ENCODE measurements at places on chromosomes 1 and 21. TPM values are rescaled to one million over a fixed set of nuclear protein-coding genes. Genes with fewer than 3 reads are reported as not detected.

GCSAML gene
- not detected for total RNA-seq

CLEC20A gene
- total RNA-seq, result not detected

KLF17 gene
- total RNA-seq, result 0.67 TPM

C1orf115 gene
- total RNA-seq, result 5.8 TPM

CSTB gene
- 81.7 TPM for total RNA-seq
